Heart left ventricle (tissue), 16 donors: ENCODE measurements at places on chromosomes 3 and 15.

- DNase-seq: no peak
Observed at GRCh38 chr3:64509206-64509605, 178.6 kb downstream of the ADAMTS9 start.

GRCh38 chr15:34847598-34847997 lies 52.2 kb upstream of the ACTC1 start:
- no peak for DNase-seq

- DNase-seq: no peak
Observed at GRCh38 chr3:107328069-107328468, 49.2 kb upstream of the CCDC54 start.

DNA sequence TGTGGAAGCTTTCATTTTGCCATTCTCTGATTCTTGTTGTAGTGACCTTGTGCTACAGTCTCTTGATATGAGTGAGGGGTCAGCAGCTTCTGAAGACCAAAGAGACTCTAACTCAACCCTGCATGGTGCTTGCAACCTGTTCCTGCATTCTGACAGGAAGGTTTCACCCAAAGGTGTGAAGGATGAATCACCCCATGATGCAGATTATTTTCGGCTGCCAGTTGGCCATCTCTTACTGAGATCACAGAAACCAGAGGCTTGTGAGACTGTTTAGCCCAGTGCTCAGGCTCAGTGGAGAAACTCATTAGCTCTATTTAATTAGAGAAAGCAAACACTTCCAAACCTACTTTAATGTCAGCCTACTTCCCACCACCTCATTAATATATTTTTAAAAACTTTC lies 29.2 kb upstream of the TPRG1 start:
- no peak for DNase-seq

DNA sequence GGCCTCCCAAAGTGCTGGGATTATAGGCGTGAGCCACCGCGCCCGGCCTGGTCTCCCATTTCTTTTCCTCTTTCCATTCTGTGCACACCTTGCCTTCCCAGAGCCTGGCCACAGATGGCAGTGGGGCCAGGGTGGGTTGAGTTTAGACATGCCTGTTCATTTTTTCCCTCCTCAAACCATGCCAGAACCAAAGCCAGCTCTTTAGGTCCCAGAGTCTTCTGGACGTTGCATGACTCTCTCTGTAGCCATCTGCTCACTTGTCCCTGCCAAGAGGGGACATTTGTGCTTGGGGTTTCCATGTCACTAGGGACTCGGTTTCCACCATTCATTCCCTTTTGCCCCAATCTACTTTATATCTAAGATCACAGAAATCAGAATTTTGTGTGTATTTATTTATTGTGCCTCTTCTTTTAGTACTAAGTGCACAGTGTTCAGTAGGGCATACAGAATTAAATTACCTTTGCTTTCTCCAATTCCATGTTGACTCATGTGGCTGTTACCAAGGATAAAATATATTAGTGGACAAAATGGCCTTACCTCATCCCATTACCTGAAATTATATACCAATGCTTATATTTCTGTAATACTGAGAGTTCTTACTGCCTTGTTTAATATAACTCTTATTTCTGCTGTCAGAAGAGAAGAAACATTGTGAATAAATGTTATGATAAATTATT lies 49.6 kb downstream of the USP13 start:
- DNase-seq: no peak

- no peak for DNase-seq
Observed at GRCh38 chr15:44034933-44035624, 160.0 kb downstream of the FRMD5 start.

- DNase-seq: no peak
Observed at GRCh38 chr15:48090666-48091065, 30.1 kb upstream of the SLC24A5 start.

GRCh38 chr3:67526246-67526645 lies 128.2 kb downstream of the SUCLG2 start:
- no peak for DNase-seq

DNA sequence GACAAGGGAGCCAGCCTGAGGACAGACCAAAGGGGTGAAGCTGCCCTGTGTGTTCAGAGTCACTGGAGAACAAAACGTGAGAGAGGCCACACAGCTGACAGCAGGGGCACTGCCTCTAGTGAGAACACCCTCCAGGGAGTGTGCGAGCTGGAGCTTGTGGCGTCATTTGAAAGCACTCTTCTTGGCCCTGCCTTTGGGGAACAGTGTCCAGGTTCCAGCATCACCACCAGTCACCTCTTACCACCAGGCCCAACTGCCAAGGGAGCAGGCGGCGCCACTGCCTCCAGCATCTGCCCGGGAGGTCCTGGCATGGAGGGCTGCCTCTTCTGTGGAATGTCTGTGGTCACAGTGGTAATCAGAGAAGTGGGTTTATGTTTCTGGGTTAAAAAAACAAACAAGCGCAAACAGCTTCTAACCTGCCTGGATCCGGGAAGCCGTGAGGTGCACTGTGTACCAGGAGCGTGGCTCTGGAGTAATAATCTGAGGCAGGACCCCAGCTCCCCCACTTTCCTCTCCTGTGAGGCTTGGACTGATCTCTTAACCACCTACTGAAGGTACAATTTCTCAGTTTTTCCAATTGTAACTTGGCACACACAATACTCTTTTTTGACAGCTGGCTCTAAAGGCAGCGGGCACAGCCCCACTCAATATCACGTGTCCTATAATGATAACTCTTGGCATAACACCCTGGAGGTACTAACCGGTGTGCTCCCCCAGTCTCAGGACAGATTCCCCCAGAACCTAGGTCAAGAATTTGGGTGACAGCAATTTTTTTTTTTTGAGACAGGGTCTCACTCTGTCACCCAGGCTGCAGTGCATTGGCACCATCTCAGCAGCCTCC lies 32.2 kb upstream of the CDCP1 start:
- DNase-seq: no peak

- no peak for DNase-seq
Observed at GRCh38 chr15:79868554-79868953, 28.3 kb downstream of the MTHFS start.

GRCh38 chr15:96345560-96346399 lies 15.3 kb downstream of the NR2F2 start:
- peak; percentile 83 for DNase-seq

- no peak for DNase-seq
Observed at GRCh38 chr3:197525706-197526105, 30.1 kb downstream of the BDH1 start.

GRCh38 chr15:63156086-63156710 lies 1.1 kb downstream of the RPS27L start:
- DNase-seq: no peak

GRCh38 chr3:11346416-11346815 lies 74.2 kb downstream of the ATG7 start:
- DNase-seq: no peak
